ENCODE measurements at places on chromosomes 3 and 15. TPM values are rescaled to one million over a fixed set of nuclear protein-coding genes. Genes with fewer than 3 reads are reported as not detected.

Gene PPP1R14D
- total RNA-seq, result not detected

GRCh38 chr3:138089091-138089490, 26.3 kb downstream of the DZIP1L start:
- DNase-seq, result no peak
- no peaks in the 10 kb centered on the region for H3K27me3 ChIP-seq

Gene PRR20G
- total RNA-seq, result not detected

Gene CELF6
- total RNA-seq, result 0.36 TPM
